GM12878 (cell line): ENCODE measurements at places on chromosomes 6 and 20. TPM values are rescaled to one million over a fixed set of nuclear protein-coding genes. Genes with fewer than 3 reads are reported as not detected.

The PRRT1 gene
- polyA plus RNA-seq = not detected in 2 replicates

The RUNX2 gene
- polyA plus RNA-seq = 0.27 TPM in 1 of 2 replicates, not detected in the other

The COL9A3 gene
- 0.29 and 0.52 TPM in 2 replicates for polyA plus RNA-seq

DNA sequence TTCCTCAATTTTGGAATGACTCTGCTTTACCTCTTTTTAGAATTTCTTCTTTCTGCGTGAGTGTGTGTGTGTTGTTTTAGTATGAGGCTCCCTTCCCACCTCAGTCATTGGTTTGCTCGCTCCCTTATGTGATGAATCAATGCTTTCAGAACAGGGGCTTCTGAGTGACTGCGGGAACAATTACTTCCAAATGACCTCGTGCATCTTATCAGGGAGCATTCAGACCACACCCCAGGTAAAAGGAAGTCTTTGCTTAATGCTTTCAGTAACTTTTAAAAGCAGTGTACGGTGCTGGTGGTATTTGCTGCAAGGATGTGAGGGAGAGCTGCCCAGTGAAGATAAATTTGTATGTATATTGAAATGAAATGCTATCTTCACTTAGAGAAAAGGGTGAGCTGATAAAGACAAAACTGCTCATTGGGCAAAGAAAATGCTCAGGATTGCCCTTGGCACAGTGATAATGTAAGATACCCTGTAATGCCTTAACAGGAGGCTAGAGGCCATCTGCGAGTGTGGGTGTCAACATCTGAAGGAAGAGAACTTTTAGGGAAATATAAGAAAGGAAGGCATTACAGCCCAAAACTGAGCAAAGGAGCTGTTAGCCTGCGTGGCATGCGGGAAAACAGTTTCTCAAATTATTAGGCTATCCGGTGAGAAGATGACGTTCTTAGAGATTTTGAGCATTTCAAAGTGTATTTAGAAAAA is at the start of gene MLIP:
MLIP (plus strand) TSS at position 103 of the 705 bp plus-strand sequence; CDS start at position 140, 37 bp downstream.
- H3K4me1 ChIP-seq = no peaks in the 10 kb centered on the region
- no peaks in the 10 kb centered on the region for H3K27me3 ChIP-seq
- no peak within 1 kb of the TSS for H3K27ac ChIP-seq
- DNase-seq = no peak

DNA sequence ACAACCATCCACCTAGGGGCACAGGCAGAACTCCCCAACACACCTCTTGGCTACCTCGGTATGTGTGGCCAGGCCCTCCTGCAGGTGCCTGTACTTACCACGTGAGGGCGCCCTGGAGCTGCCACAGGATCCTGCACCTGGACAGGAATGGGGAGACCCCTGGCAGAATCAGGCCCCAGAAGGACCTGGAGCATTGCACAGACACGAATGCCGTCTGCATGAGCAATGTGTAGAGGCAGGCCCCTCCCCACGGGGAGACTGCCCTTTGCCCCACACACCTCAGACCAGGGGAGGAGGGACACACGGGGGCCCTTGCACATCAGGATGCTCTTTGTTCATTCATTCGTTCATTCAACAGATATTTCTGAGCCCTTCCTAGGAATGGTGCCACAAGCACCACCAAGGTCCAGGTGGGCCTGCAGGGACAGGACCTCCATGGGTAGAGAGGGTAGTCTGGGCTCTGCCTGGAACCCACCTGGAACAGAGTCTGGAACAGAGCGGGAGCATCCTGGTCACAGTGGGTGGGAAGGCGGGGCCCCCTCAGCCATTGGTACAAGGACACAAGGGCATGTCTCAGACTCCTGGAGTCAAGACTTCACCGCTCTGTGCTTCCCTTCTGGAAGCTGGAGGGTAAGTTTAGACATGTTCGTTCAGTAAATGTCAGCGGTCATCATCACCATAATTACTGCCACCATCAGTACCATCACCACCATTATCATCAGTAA is 32.3 kb downstream of the YTHDF1 start:
- no peaks in the 10 kb centered on the region for H3K36me3 ChIP-seq
- no peaks in the 10 kb centered on the region for H3K4me1 ChIP-seq
- DNase-seq = no peak
- H3K27ac ChIP-seq = no peak overlapping the region
- peaks cover 3% of the 10 kb centered on the region; the same call in 1 of the 2 replicates for H3K27me3 ChIP-seq
- H3K4me3 ChIP-seq = no peak overlapping the region

DNA sequence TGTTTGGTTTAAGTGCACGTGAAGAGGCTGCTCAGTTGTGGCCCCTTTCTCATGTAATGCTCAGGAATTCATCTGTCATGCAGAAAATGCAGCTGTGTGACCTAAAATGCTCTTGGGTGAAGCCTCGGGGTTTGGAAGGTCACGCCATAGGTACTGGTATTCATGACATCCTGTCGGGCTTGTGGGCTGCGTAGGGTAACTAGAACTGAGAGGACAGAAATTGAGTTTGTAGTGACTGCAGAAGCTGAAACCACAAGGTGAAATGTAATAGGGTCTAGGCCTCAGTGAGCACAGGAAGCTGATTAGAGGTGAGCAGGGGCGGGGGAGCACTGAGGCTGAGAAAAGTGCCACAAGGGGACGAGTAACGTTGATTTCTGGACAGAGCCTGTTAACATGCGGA is 128.8 kb downstream of the SOBP start:
- no peaks in the 10 kb centered on the region for H3K36me3 ChIP-seq
- DNase-seq = peak; percentile 86
- no peaks in the 10 kb centered on the region for H3K27me3 ChIP-seq
- H3K27ac ChIP-seq = no peak overlapping the region
- peaks cover 14% of the 10 kb centered on the region for H3K4me1 ChIP-seq
- H3K4me3 ChIP-seq = no peak overlapping the region

- H3K27me3 ChIP-seq = no peaks in the 10 kb centered on the region
- H3K4me1 ChIP-seq = no peaks in the 10 kb centered on the region
- no peaks in the 10 kb centered on the region for H3K36me3 ChIP-seq
- no peak overlapping the region for H3K4me3 ChIP-seq
- no peak overlapping the region for H3K27ac ChIP-seq
These were observed 51.5 kb upstream of the TMEM200A start for GRCh38 chr6:130314271-130314670.

DNA sequence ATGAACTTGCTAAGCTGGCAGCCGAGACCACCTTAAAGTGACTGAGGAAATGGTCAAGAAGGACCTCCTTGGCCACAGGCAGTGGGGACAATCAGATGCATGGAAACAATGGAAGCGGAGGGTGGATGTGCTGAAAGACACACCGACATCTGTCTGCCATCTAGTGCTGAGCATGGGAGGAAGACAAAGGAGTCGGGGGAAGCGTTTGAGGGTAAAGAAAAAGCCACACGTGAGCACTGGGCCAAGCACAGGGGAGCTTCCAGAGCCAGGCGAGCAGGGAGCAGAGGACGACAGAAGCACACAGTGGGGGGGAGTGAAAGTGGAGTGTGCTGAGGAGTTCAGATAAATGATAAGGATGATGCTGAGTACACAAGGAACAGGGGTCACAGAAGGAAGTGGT is 367.8 kb downstream of the ZFAND3 start:
- no peaks in the 10 kb centered on the region for H3K27me3 ChIP-seq
- no peak overlapping the region for H3K27ac ChIP-seq
- no peak for DNase-seq
- no peak overlapping the region for H3K4me3 ChIP-seq
- no peaks in the 10 kb centered on the region for H3K4me1 ChIP-seq

DNA sequence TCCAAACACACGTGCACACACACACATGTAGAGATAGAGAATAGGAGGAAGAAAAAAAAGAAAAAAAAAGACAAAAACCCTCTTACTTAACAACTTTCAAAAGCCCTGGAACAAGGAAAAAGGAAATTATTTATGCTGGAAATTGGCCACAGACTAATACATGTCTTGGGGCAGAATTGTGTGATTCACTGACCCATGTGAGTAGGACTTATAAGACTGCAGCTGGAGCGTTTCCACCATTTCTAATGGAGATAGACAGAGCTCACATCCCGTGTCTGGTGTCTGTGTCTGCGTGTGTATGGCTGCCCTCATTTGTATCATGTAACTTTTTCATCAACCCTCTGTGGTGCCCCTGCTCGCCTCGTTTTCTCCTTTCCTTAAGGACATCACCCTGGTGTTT is 99.8 kb upstream of the PDE10A start:
- no peaks in the 10 kb centered on the region for H3K36me3 ChIP-seq
- no peak overlapping the region for H3K27ac ChIP-seq
- DNase-seq = no peak
- no peaks in the 10 kb centered on the region for H3K4me1 ChIP-seq
